ENCODE measurements at places on chromosomes 1 and 21. TPM values are rescaled to one million over a fixed set of nuclear protein-coding genes. Genes with fewer than 3 reads are reported as not detected.

GRCh38 chr1:11594222-11594621 is 60.0 kb downstream of the FBXO2 start:
- DNase-seq: peak; percentile 12

GRCh38 chr1:66452162-66452561 is 81.8 kb upstream of the SGIP1 start:
- no peak for DNase-seq

KPRP gene
- not detected for total RNA-seq

DNA sequence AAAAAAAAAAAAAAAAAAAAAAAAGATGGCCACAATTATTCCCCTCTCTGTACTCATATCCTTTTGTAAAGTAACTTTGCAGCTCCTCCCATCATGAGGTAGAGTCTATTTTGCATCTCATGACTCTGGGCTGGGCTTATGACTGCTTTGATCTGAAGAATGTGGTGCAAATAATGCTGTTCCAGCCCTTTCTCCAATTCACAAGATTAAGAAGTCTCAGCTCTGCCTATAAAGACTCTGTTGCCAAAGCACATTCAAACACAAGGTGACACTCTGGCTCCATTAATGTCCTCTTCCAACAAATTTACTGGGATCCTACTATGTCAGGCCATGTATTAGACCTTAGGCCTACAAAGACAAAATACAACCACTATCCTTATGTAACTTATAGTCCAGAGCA is 64.8 kb upstream of the PTCH2 start:
- DNase-seq: no peak

CDC42BPA gene
- total RNA-seq: 36.1 TPM

- DNase-seq: no peak
Observed at GRCh38 chr1:205245096-205245495, 17.4 kb downstream of the TMCC2 start.

- DNase-seq: no peak
Observed at GRCh38 chr1:185804206-185804605, 70.0 kb downstream of the HMCN1 start.

FCGR3A gene
- total RNA-seq: 237 TPM

- no peak for DNase-seq
Observed at GRCh38 chr1:15328351-15329103, 81.2 kb upstream of the EFHD2 start.

NBPF10 gene
- 3.9 TPM for total RNA-seq

DNA sequence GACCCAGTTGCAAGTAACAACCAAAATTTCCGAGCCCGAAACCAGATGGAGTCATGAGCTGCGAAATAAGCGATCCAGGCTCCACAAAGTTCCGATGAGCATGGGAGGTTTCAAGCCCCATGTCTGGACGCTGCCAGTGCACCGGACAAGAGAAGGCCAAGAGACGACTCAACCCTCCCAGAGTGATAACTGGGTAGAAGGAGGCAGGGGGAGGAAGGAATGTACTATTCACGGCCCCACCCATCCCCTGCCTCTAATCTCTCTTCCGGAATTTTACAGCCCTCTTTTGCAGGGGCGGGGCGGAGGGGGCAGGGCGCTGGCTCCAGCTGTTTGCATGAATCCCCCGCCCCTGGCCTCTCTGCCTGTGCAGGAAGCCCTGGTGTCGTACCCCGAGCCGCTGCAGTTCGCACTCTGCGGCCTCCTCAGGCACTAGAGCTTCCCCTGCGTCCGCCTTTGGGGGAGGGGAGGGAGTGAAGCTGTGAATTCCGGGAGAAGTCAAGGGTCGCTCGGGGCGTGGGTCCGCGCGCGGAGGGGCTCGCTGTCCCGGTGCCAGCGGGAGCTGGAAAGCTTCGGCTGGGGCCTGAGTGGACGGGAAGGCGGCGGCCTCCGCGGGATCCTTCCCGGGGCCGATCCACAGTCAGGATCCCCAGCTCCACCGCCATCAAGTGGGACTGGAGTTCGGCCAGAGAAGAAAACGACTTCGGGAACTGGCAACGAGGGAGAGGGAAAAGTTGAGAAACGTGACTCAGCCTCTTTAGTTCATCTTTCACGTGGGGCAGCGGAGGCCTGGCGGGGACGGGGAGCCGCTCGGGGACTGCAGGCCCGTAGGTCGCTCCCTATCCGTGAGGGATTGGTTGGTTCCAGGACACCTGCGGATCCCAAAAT is 6.3 kb upstream of the PTP4A2 start:
- peak; percentile 88 for DNase-seq

DNA sequence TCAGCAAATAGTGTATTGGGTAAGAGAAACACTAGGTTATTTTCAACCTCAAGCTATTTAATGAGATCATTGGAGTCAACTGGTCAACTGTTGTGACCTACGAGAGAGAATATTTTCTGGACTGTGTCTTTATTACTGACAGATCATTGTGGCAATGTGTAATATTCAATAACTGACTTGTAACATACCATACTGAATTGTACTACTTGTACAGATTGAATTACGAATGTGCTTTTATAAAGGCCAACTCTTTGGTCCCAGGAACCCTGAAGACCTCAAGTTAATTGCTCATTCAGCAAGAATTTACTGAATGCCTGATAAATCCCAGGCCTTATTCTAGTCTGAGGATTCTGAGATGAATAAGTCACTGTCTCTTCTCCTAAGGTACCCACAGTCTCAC is 56.1 kb upstream of the CAMK1G start:
- DNase-seq: no peak

GRCh38 chr1:99771513-99771918 is 5.1 kb upstream of the FRRS1 start:
- no peak for DNase-seq

GRCh38 chr21:39637197-39637970 is 24.6 kb downstream of the B3GALT5 start:
- no peak for DNase-seq

GJA4 gene
- 21.1 TPM for total RNA-seq
